ENCODE measurements at places on chromosomes 2 and 18. TPM values are rescaled to one million over a fixed set of nuclear protein-coding genes. Genes with fewer than 3 reads are reported as not detected.

Gene RETREG2
- 43.4 TPM for total RNA-seq

- no peak for DNase-seq
Observed at GRCh38 chr2:200744201-200744602, 67.5 kb upstream of the BZW1 start.

DNA sequence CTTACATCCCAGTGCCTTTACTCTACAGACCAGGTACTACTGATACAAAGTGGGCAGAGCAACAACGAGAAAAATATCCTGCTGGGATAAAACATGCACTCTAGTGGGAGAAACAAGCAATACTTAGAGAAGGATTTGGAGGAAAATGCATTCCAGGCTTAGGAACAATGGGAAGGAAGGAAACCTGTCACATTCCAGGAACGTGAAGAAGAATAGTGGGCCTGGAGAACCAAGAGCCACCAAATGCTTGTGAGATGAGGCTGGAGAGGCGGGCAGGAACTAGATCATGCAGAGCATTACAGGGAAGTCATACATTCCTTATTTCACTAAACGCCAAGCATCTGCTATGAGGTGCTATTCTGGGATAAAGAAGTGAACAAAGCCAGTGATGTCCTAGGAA is 342.3 kb downstream of the DCC start:
- no peak for DNase-seq

GRCh38 chr2:214747992-214748391 is 61.5 kb downstream of the BARD1 start:
- no peak for DNase-seq

GRCh38 chr2:102266204-102266603 is 45.2 kb upstream of the IL1RL1 start:
- no peak for DNase-seq

Gene EVX2
- not detected for total RNA-seq

GRCh38 chr2:81195774-81196382 is 891.3 kb upstream of the LRRTM1 start:
- no peak for DNase-seq

Gene TGFA
- 1.0 TPM for total RNA-seq
